Large intestine (tissue), 12 donors: ENCODE measurements at places on chromosomes 5 and 9. TPM values are rescaled to one million over a fixed set of nuclear protein-coding genes. Genes with fewer than 3 reads are reported as not detected.

TMEM174 gene
- polyA plus RNA-seq = not detected

PRLR gene
- polyA plus RNA-seq = 56.0 TPM

DNA sequence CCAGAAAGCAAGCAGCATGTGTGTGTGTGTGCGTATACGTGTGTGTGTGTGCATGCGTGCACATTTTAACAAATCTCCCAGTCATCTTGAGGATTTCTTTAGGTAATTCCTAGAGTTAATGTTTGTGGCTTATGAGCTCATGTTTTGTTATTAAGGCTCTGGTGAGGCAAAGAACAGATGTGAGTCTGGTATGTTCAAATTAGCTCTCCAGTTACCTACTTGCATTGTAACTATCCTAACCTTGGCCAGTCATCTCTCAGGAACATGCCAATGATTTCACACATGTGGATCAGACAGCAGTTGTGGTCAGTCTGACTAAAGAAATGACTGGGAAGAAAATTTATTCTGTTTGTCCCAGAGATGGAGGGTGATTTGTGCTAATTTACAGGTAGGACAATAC lies 163.1 kb downstream of the IZUMO3 start:
- no peaks in the 10 kb centered on the region for H3K27me3 ChIP-seq
- H3K4me1 ChIP-seq = no peaks in the 10 kb centered on the region
- no peak for DNase-seq
- no peak overlapping the region for H3K4me3 ChIP-seq
- H3K27ac ChIP-seq = no peak overlapping the region

DNA sequence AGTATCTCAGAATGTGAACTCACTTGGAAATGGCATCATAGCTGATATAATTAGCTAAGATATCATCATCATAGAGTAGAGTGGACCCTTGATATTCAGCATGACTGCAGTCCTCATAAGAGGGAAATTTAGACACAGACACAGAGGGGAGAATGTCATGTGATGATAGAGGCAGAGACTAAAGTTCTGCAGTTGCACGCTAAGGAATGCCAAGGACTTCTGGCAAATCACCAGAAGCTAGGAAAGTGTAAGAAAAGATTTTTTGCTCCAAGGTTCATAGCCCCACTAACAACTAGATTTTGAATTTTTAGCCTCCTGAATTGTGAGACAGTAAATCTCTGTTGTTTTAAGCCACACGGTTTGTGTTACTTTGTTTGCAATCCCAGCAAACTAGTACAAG lies 612.6 kb upstream of the ST8SIA4 start:
- no peaks in the 10 kb centered on the region for H3K27me3 ChIP-seq
- no peak overlapping the region for H3K27ac ChIP-seq
- no peak overlapping the region for H3K4me3 ChIP-seq
- no peak for DNase-seq
- H3K4me1 ChIP-seq = no peaks in the 10 kb centered on the region

GRCh38 chr5:149895416-149896345 lies 48.9 kb downstream of the PDE6A start:
- no peaks in the 10 kb centered on the region for H3K4me1 ChIP-seq
- H3K27me3 ChIP-seq = no peaks in the 10 kb centered on the region
- H3K4me3 ChIP-seq = no peak overlapping the region
- DNase-seq = no peak
- H3K36me3 ChIP-seq = no peaks in the 10 kb centered on the region

DNA sequence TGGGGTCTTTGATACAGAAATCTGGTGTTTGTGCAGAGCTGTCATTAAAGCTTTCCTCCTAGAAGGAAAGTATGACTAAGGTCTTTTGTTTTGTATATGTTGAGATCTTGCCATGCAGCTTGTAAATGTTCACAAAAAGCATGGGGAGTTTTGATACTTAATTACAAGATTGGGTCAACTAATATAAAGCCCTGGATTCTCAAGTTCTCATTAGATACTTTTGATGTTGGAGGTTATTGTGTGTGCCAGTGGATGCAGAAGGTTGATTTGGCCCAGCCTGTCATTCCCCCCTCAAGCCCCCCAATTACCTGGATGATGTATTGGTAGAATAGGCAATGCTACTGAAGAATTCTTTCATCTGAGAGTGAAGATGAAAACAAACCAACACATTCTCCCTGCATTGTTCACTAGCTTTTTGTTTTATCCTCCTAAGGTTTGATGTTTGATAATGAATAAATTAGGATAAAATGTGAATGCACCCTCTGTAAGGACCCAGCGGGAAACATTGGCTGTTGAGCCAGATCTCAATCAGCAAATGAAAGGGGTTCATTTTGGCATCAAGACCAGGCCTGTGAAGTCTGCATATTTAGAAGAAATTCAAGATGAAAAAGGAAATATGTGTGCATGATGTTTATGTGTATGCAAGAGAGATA lies 61.9 kb upstream of the ADAMTS19 start:
- H3K4me1 ChIP-seq = no peaks in the 10 kb centered on the region
- no peak for DNase-seq
- no peaks in the 10 kb centered on the region for H3K36me3 ChIP-seq
- H3K27ac ChIP-seq = no peak overlapping the region

TLX3 gene
- polyA plus RNA-seq = not detected

GNE gene
- polyA plus RNA-seq = 11.4 TPM
